ENCODE measurements at places on chromosomes 13 and 19.

- no peak for DNase-seq
Measured at GRCh38 chr13:31949486-31949885, 82.1 kb upstream of the FRY start.

DNA sequence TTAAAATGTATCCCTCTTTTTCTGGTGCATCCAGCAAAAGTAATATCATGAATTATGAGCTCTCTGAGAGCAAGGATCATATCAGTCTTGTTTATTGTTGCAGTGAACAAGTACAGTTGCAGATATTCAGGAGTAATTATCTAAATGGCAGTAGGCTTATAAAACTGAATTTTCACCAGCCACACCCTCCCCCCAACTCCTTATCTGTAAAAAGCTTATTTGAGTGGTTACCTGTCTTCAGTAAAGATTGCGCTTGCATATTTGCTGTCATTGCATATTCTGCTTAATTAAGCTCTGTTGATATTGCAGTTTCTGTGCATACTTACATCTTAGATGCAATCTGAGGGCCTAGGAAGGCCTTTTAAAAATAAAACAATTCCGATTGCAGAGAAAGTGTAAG is 87.3 kb downstream of the DNAJC15 start:
- DNase-seq = no peak

DNA sequence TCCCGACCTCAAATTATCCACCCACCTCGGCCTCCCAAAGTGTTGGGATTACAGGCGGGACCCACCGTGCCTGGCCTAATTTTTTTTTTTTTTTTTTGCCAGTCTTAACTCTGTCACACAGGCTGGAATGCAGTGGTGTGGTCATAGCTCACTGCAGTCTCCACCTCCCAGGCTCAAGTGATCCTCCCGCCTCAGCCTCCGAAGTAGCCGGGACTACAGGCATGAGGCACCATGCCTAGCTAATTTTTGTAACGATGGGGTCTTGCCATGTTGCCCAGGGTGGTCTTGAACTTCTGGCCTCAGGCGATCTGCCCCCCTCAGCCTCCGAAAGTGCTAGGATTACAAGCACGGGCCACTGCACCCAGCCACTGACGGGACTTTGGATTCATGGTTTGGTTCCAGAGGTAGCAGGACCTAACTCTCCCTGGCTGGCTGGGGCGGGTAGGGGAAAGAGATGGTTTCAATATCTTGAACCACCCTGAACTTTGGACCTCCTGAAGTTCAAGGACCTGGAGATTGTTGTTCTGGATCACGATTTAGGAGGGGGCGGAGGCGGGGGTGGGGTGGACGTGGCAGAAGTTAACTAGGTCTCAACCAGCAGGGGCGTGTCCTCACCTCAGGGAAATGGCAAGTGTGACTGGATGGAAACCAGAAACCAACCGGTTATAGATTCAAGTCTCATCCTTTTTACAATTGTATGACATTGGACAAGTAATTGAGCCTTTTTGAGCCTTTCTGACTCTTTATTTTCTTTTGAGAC is 40.8 kb downstream of the IER2 start:
- DNase-seq = no peak

DNA sequence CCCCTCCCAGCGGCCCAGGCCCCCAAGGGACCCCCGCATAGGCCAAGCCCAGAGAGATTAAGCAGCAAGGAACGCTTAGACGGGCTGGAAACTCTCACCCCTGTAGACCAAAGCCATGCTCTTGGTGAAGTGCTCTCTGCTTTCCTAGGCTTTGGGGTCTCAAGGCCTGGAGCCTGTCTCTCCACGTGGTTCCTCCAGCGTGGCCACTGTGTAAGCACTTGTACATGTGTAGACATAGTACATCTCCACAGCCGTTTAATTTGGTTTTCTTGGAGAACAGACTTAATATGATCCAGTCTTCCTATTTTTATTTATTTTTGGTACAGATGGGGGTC is 1.1 kb downstream of the NUDT19 start:
- no peak for DNase-seq

GRCh38 chr19:31285744-31286143 is 63.5 kb downstream of the TSHZ3 start:
- DNase-seq = no peak

DNA sequence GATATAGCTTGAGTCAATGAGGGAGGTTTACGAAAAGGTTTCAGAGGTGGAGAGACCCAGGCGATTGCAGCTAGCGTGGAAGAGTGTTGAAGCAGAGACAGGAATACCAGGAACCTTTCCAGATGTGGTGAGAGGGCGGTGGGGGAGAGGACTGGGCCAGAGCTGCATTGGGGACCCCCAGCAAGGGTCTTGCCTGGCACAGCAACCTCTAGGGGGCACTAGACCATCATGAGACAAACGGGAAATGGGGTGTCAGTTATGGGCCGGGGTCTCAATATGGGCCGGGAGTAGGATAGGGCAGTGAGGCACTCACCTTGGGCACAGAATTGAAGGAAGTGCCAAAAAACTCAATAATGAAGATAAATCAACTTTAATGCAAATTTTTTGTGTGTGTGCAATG is 2.1 kb upstream of the LRP3 start:
- no peak for DNase-seq

DNA sequence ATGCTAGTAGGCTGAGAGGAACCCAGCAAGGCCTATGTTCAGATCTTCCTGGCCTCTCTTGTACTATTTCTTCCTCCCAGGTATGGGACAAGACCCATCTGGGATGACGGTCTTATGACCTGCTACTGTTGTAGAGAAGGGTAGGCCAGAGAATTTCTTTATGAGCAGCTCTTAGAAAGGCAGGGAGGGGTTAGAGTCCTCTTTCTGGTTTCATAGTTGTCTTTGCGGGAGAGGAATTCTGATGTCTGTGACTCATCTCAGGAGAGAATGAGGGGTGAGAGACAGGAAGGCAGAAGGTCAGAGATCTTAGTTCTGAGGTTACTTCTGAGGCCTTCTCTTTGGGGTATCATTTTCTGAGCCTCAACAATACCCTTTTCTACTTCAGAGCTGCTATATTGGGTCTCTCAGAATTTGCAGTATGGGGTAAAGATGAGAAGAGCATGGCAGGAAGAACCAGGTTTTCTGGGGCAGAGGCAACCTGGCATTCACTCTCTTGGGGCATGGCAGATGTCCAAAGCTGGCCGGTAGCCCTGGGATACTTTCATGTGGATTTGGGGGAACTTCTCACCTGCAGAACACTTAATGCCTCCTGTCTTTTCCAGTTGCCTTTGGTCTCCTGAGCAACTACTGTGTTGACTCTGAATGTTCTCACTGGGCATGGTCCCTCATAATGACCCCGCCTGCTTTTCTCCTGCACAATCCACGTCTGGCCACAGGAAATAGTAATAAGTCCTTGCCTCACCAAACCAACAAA is 154.4 kb downstream of the GGACT start:
- no peak for DNase-seq

GRCh38 chr13:113937527-113938180 is 36.2 kb downstream of the C13orf46 start:
- DNase-seq = no peak

GRCh38 chr19:10929402-10929794 is 787 bp downstream of the TIMM29 start:
- no peak for DNase-seq

DNA sequence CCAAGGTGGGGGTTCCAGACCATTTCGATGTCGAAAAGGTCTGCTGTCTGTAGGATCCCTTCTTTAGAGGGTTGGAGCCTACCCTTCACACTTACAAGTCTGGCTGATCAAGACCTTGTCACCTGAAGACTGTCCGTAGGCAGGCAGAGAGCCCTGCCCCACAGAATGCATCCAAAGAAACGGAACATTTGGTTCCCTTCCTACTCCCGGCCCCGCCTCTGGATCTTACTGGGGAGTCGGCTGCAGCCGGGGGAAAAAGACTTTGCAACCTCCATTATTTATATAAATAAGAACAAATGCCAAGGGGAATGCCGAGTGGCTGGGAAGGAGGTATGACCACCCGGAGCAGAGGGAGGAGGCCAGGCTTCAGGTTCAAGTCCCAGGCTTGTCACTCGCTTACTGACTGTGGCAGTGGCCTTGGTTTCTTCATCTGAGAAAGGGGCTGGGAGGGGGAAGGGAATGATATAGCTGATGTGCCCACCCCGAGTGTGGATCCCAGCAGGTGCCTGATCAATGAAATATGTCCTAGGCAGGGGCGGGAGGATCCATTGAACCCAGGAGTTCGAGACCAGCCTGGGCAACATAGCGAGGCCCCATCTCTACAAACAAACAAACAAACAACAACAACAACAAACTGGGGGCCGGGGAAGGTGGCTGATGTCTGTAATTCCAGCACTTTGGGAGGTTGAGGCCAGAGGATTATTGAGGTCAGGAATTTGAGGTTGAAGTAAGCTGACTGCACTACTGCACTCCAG is 48.7 kb downstream of the RFX2 start:
- no peak for DNase-seq

Data from stimulated activated CD4-positive, alpha-beta T cell treated with anti-CD3 and anti-CD28 coated beads, Interleukin-12 subunit alpha, Interleukin-12 subunit beta, amount 100 ng/mL, for 4 hours (primary cell).